ENCODE measurements at places on chromosomes 4 and X. TPM values are rescaled to one million over a fixed set of nuclear protein-coding genes. Genes with fewer than 3 reads are reported as not detected.

DNA sequence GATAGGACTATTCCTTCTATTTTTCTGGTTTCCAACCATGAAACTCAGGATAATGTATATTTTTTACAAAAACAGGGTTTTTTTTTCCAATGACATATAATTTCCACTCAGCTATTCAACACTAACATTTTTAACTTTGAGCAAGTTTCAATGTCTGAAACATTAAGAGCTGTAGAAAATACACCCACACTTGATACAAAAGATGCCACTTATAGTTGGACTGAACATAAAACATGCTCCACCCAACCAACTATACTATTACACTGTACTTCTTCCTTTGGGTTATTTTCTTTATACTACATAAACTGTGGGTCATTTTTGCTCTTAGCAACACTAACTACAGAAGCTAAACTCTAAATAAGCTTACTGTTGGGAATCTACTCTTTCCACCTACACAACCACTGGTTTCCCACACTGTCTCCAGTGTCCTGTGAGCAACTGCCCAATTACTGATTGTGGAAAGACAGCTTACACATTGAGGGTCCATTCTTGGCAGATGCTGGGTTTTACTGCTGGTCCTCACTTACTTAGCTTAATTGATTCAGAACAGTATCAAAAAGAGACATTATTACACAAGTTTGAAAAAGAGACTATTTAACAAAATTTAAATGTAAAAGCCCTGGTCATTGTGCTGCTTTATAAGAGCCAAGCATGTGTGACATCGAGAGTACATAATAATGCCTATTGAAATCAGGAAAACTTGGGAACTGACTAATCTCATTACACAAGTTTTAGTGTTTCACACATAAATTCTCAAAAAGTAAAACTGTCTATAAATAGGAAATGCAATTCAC is 6.3 kb downstream of the AMMECR1 start:
- no peak for DNase-seq

DNA sequence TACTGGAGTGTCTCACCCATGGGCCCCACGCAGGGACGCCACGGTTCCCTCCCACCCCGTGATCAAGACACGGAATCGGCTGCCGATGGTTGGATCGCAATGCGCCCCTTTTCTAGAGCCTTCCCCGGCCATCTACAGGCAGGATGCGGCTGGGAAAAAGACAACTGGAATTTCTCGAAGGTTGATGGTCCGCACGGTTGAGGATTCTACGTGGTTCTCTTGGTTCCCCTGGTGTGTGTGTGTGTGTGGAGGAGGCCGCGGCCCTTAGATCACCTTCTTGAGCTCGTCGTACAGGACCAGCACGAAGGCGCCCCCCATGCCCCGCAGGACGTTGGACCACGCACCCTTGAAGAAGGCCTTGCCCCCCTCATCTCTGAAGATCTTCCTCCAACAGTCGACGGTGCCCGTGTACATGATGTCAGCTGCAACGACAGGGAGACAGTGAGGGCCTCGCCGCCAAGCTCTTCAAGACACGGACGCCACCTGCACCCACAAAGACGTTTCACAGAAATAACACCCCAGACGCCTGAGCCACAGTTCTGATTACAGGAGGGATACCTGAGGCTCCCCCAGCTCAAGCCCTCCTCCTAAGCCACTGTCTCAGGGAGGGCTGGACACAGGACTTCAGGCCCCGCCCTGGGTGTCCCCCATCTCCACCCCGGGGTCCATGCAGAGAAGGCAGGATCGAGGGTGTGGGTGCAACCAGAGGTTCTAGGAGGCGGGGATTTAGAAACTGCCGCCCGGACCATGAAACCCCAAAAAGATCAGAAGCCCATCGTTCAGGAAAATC is 5.4 kb downstream of the SLC25A6 start:
- no peak for DNase-seq

DNA sequence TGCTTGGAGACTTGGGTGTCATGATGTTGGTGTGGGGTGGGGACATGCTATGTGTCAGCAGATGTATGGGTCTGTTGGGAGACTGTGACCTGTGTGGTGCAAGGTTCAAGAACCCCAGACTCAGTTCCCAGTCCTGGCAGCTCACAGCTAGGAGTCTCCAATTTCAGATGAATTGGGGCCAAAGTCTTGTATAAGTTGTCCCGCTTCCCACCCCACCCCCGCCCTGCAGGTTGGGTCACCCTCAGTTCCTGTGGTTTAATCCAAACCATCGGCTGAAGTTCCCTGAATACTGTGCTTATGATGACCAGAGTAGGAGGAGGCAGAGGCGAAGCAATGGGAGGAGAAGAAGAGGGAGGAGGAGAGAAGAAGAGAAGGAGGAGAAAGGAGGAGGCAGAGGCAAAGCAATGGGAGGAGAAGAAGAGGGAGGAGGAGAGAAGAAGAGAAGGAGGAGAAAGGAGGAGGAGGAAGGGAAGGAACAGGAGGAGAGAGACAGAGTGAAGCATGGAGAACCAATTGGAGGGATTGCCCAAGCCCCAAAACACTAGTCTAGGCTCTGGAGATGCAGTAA is 112.6 kb downstream of the EFNB1 start:
- DNase-seq = no peak

The F8 gene
- 75.1 TPM for total RNA-seq

The ARX gene
- not detected for total RNA-seq

The SHROOM4 gene
- 15.9 TPM for total RNA-seq

The TMPRSS11F gene
- total RNA-seq = not detected

The MXRA5 gene
- 68.0 TPM for total RNA-seq

Data from heart left ventricle (tissue), 16 donors.